Activated CD4-positive, alpha-beta T cell treated with anti-CD3 and anti-CD28 coated beads for 36 hours (primary cell): ENCODE measurements at places on chromosomes 2 and 18.

- no peaks in the 10 kb centered on the region for H3K4me1 ChIP-seq
- no peaks in the 10 kb centered on the region for H3K27me3 ChIP-seq
- no peak for DNase-seq
These were observed 476.1 kb upstream of the SOX11 start for GRCh38 chr2:5215989-5216607.

- peaks cover 13% of the 10 kb centered on the region for H3K4me1 ChIP-seq
- H3K4me3 ChIP-seq = peak overlapping the region; percentile 70
- no peaks in the 10 kb centered on the region for H3K27me3 ChIP-seq
- H3K27ac ChIP-seq = peak overlapping the region; percentile 82
These were observed 70.0 kb downstream of the TWSG1 start for GRCh38 chr18:9404565-9405060.

DNA sequence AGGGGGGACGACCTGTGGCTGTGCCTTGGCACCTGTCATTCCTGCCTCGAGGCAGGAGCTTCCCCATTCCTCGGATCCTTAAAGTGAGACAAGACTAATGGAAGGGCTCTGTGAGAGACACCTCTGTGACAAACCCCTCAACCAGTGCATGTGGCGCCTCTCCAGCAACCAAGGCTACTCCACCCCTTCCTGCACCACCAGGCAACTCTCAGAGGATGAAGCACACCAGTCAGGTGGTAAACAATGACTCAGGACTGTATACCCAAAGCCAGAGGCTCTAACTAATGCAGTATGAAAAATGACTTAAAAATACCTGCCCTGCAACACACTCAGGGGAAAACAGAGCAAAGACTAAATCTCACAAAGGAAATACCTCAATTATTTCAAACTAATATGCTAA, 136.9 kb downstream of the UXS1 start:
- H3K4me3 ChIP-seq = no peak overlapping the region
- peaks cover 61% of the 10 kb centered on the region for H3K4me1 ChIP-seq
- H3K27ac ChIP-seq = no peak overlapping the region
- no peaks in the 10 kb centered on the region for H3K27me3 ChIP-seq

GRCh38 chr2:129050101-129050500, 731.4 kb upstream of the HS6ST1 start:
- no peaks in the 10 kb centered on the region for H3K36me3 ChIP-seq
- H3K27ac ChIP-seq = no peak overlapping the region
- no peak for DNase-seq
- H3K27me3 ChIP-seq = peaks cover 2% of the 10 kb centered on the region
- no peak overlapping the region for H3K4me3 ChIP-seq

DNA sequence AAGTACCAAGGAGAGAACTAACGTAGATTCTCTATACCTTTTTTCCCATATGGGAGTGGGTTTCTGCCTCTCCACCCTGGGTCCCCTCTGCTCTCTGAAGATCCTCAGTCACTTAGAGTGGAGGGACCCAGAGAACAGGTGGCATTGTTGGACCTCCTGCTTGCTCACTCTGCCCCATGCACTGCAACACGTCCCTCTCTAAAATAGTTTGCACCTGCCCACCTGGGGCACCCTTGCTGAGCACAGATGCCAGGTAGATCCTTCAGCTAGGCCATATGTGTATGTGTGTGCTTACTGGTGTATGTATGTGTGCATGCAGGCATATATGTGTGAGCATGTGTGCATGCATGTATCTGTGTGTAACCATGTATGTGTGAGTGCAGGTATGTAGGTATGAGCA, 2.2 kb downstream of the IL36RN start:
- H3K27me3 ChIP-seq = peaks cover 2% of the 10 kb centered on the region
- peaks cover 4% of the 10 kb centered on the region for H3K4me1 ChIP-seq
- H3K27ac ChIP-seq = no peak overlapping the region
- no peak overlapping the region for H3K4me3 ChIP-seq

DNA sequence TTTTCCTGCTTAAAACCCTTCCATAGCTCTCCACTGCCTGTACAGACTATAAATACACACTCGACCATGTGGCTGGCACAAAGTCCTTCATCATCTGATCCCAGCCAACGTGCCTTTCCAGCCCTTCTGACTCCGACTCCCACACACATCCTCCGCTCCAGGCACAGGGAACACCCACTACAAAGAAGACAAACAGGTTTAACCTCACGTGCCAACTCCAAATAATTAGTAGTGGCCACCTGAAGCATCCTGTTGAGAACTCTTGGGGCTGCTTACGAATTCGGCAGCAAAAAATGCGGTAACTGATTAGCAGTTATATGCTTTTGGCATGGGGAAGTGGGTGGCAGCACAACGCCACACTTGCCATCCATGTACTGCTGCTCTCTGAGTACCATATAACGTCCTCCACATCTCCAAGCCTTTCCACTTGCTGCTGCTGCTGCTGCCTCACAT, 12.1 kb downstream of the SPIRE1 start:
- no peak overlapping the region for H3K27ac ChIP-seq
- H3K4me3 ChIP-seq = no peak overlapping the region
- no peaks in the 10 kb centered on the region for H3K4me1 ChIP-seq

GRCh38 chr2:165698444-165698884, 95.6 kb downstream of the GALNT3 start:
- H3K27ac ChIP-seq = no peak overlapping the region
- no peaks in the 10 kb centered on the region for H3K4me1 ChIP-seq
- H3K27me3 ChIP-seq = peaks cover 2% of the 10 kb centered on the region
- DNase-seq = peak; percentile 10
- H3K36me3 ChIP-seq = no peaks in the 10 kb centered on the region
- H3K4me3 ChIP-seq = no peak overlapping the region

- H3K4me3 ChIP-seq = no peak overlapping the region
- DNase-seq = no peak
- H3K4me1 ChIP-seq = no peaks in the 10 kb centered on the region
- H3K27me3 ChIP-seq = peaks cover 7% of the 10 kb centered on the region
These were observed 63.9 kb upstream of the SERPINE2 start for GRCh38 chr2:224102991-224103390.

DNA sequence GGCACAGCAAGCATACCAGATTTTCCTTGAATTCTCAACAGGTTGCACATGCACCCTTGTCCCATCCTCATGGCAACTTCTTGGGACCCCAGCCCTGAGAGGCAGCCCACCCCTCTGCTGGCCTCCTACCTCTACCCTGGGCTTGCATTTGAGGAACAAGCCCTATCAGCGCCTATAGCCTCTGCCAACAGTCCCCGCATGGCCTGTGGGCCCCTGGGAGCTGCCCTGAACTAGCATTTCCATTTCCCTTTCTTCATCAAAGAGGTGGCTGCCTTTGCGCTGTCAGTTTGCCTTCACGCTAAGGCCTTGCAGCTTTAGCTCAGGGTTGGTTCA, 5.4 kb upstream of the ZAP70 start:
- no peak overlapping the region for H3K4me3 ChIP-seq
- no peak for DNase-seq
- peaks cover 30% of the 10 kb centered on the region for H3K4me1 ChIP-seq
- H3K27ac ChIP-seq = no peak overlapping the region

GRCh38 chr2:191315365-191315752, 70.2 kb downstream of the MYO1B start:
- no peak overlapping the region for H3K4me3 ChIP-seq
- no peak for DNase-seq
- no peaks in the 10 kb centered on the region for H3K27me3 ChIP-seq

- no peaks in the 10 kb centered on the region for H3K36me3 ChIP-seq
- H3K4me1 ChIP-seq = no peaks in the 10 kb centered on the region
- no peaks in the 10 kb centered on the region for H3K27me3 ChIP-seq
- DNase-seq = no peak
These were observed 471.2 kb upstream of the CHST9 start for GRCh38 chr18:27656167-27656778.

DNA sequence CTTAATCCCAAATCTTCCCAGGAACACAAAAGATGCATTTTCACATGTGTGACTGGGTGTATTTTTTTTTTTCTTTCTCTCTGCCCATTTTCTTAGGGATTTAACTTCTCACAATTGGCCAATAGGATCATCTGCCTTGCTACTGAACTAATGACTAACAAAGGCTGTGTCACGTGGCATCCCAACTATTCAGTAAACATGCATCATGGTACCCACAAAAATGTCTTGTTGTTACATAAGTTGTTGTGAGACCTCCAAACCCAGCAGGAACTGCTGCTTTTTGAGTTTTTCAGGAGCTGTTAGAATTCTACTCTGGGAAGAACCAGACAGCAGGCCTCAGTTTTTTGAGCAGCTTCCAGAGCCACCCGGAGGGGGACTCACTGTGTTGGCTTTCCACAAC, 31.9 kb downstream of the GAD1 start:
- no peak overlapping the region for H3K27ac ChIP-seq
- H3K36me3 ChIP-seq = no peaks in the 10 kb centered on the region
- H3K4me3 ChIP-seq = no peak overlapping the region
- peaks cover 8% of the 10 kb centered on the region for H3K4me1 ChIP-seq
- no peak for DNase-seq

DNA sequence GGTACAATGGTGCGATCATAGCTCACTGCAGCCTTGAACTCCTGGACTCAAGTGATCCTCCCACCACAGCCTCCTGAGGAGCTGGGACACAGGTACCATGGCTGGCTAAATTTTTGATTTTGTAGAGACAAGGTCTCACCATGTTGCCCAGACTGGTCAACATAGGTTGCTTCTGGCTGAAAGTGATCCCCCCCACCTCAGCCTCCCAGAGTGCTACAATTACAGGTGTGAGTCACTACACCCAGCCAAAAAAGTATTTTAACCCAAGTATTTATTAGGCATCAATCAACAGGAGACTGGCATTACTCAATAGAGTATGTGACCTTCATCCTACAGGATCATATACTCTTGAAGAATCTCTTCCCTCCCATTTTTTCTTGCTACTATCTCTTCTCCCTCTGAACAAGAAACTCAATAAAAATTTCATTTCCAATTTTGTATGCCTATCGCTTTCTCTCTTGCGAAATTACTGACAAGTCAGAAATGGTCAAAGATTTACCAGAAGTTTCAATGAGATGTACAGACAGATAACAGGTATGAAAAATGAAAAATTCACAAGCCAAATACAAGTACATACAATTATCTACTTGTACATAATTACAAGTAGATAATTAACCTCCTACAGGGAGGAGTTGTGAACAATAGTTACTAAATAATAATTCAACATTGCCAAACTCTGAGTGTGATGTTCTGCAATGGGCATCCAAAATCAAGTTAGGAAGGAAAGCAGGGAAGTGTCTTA, 34.9 kb upstream of the CCNT2 start:
- H3K4me1 ChIP-seq = no peaks in the 10 kb centered on the region
- H3K27ac ChIP-seq = no peak overlapping the region
- no peaks in the 10 kb centered on the region for H3K27me3 ChIP-seq
- H3K4me3 ChIP-seq = no peak overlapping the region
- DNase-seq = no peak
- no peaks in the 10 kb centered on the region for H3K36me3 ChIP-seq

- H3K4me3 ChIP-seq = no peak overlapping the region
- DNase-seq = no peak
- H3K4me1 ChIP-seq = no peaks in the 10 kb centered on the region
- H3K27ac ChIP-seq = no peak overlapping the region
- peaks cover 6% of the 10 kb centered on the region for H3K27me3 ChIP-seq
These were observed 91.7 kb downstream of the EML6 start for GRCh38 chr2:54815148-54815539.

DNA sequence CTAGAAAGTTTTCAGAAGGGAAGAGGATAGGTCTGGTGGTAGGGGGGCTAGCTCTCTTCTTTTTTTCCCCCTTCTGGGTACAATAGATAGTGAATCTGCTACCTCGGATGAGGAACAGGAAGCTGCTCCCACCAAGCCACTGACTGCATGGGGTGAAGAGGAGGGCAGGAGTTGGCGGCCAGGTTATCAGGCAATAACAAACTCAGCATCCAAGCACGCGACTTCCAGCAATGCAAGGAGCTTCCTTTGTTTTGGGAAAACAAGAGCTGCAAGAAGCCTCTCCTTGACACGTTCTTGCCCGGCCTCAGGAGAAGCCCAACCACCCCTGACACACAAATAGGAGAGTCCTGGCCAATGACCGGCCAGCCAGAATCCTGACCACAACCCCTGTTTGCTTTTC, 32.2 kb downstream of the NHEJ1 start:
- DNase-seq = no peak
- no peak overlapping the region for H3K4me3 ChIP-seq
- peaks cover 18% of the 10 kb centered on the region for H3K4me1 ChIP-seq
- H3K27ac ChIP-seq = no peak overlapping the region

DNA sequence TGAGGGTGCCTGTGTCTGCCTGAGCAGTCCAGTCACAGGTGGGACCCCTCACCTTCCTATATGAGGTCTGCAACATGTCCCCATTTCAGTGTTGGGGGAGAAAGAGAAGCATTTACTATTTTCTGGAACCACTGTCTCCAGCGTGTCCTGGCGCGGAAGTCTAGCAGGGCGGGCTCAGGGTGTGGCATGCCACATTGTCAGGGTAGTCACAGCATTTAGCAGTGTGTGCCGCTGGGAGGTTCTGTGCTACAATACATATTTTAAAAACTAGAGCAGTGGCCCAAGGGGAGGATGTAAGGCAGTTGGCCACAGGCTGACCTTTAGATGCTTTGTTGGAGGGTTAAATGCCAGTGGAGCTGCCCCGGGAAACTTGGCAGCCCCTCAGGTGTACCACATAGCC, 12.5 kb downstream of the UBE2F start:
- no peak overlapping the region for H3K4me3 ChIP-seq
- H3K36me3 ChIP-seq = peaks cover 28% of the 10 kb centered on the region
- H3K27me3 ChIP-seq = no peaks in the 10 kb centered on the region
- DNase-seq = no peak
- peaks cover 56% of the 10 kb centered on the region for H3K4me1 ChIP-seq

DNA sequence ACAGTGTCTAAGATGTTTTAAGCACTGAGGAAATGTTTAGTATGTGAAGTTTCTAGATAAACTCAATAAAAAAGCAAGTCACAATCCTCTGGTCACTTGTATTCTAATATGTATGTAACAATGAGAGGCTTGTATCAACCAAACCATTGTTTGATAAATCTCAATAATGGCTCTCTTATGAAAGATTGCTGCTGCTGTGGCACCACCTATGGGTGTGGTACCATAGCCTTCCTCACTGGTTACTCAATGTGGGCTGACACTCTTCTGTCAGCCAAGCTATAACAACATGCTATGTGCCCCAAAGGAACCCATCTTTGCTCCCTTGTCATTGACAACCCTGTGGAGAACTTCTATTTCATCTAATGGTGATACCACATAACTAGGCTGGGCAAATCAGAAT, 12.6 kb upstream of the RAB1A start:
- no peaks in the 10 kb centered on the region for H3K27me3 ChIP-seq
- H3K27ac ChIP-seq = no peak overlapping the region
- no peaks in the 10 kb centered on the region for H3K36me3 ChIP-seq
- H3K4me3 ChIP-seq = no peak overlapping the region
- H3K4me1 ChIP-seq = no peaks in the 10 kb centered on the region

- H3K4me3 ChIP-seq = no peak overlapping the region
- no peak for DNase-seq
- no peaks in the 10 kb centered on the region for H3K36me3 ChIP-seq
- no peaks in the 10 kb centered on the region for H3K27me3 ChIP-seq
- no peak overlapping the region for H3K27ac ChIP-seq
- H3K4me1 ChIP-seq = no peaks in the 10 kb centered on the region
These were observed 43.5 kb downstream of the CYP27C1 start for GRCh38 chr2:127176371-127177311.

GRCh38 chr2:85593023-85593422, 2.5 kb upstream of the RNF181 start:
- H3K4me1 ChIP-seq = peaks cover 22% of the 10 kb centered on the region
- no peak overlapping the region for H3K27ac ChIP-seq
- H3K27me3 ChIP-seq = no peaks in the 10 kb centered on the region
- peaks cover 12% of the 10 kb centered on the region for H3K36me3 ChIP-seq
- no peak overlapping the region for H3K4me3 ChIP-seq
- DNase-seq = no peak

- H3K4me1 ChIP-seq = peaks cover 19% of the 10 kb centered on the region
- DNase-seq = no peak
- H3K27ac ChIP-seq = no peak overlapping the region
- no peaks in the 10 kb centered on the region for H3K36me3 ChIP-seq
- no peak overlapping the region for H3K4me3 ChIP-seq
- H3K27me3 ChIP-seq = no peaks in the 10 kb centered on the region
These were observed 101.2 kb upstream of the MAP4K4 start for GRCh38 chr2:101596333-101596732.
